ENCODE measurements at places on chromosomes 7 and 10.
A peak's percentile ranks its signal among the peaks of the same experiment; 100 is the strongest.

DNA sequence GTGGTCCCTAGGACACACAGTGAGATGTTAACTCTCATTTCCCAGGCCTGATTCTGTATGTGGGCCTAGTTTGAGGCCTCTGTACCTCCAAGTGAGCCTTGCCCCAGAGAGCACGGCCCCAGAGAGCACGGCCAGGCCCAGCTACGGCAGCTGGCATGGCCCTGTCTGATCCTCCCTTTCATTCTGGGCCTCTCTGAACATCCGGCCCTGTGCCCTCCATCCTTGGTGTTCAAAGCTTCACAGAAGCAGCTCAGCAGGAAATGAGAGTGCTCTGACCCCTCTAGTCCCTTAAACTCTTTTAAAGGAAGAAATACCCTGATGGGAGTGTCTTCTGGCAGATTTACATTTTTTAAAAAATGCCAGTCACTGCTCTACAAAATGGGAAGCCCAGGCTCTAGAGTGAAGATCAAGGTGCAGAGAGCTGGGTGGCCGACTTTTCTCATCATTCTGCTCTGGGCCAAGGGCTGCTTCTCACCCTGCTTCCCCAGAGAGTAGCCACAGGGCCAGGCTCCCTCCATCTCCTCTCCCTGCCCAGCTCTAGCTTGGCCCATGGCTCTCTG is 171.9 kb downstream of the RPS24 start:
- no peak for DNase-seq

DNA sequence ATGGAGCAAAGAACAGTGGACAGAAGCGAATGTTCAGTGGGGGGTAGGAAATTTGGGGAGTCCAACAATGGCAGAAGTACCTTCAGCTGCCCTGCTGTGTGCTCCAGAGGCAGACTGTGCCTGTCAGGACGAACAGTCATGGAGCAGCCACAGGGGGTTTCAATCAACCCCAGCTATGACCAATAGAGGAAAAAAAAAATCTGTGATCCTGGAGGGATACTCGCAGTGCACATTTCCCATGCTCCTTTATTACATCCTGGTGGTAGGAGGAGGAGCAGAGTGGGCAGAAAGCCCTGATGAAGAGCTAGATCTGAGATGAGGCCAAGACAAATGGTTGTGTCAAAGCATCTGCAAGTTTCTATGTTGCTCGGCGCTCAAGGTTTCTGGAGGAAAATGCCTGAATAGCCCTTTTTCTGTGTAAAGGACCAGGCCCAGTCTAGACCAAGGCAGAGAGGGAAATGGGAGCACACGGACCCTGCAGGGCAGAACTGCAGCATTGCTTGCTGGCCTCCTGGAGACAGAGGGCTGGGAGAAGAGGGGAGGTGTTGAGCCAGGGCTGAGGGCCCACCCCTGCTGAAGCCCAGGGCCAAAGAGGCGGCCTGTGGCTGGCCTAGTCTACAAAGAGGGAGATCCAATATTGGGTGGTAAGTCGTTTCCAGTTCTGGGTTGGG is 201.5 kb downstream of the GRID1 start:
- no peak for DNase-seq

DNA sequence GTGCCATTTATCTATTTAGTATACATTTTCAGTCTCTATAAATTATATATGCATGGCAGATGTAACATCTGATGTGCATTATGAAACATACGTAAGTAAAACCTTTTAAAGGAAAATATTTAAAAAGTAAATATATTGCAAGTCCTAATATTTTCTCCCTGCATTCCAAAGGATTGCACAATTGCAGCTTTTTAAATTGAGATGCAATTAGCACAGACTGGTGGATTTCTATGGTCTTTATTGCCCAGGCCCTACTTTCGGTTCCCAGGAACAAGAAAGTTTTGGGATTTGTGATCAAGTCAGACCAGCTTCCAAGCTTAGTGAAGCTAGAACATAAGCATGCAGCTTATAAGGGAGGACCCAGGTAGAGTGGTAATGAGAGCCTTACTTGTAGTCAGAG is 337.8 kb downstream of the NRG3 start:
- DNase-seq = no peak

DNA sequence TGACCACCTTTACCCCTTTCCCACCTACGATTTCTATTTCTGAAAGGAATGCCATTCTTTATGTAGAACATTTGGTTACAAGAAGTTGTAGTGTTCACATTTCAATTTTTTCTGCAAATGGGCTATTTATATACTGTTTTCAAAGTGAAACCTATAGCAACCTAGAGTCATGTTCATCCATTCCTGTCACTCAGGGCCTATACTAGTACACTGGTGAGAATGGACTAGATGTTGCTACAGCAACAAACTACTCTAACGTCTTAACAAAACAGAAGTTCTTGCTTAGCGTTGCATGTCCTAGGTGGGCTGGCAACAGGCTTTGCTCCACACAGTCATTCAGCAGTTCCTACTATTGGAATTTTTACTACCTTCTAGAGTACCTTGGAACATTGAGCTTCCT is 16.3 kb downstream of the CASD1 start:
- DNase-seq = no peak

DNA sequence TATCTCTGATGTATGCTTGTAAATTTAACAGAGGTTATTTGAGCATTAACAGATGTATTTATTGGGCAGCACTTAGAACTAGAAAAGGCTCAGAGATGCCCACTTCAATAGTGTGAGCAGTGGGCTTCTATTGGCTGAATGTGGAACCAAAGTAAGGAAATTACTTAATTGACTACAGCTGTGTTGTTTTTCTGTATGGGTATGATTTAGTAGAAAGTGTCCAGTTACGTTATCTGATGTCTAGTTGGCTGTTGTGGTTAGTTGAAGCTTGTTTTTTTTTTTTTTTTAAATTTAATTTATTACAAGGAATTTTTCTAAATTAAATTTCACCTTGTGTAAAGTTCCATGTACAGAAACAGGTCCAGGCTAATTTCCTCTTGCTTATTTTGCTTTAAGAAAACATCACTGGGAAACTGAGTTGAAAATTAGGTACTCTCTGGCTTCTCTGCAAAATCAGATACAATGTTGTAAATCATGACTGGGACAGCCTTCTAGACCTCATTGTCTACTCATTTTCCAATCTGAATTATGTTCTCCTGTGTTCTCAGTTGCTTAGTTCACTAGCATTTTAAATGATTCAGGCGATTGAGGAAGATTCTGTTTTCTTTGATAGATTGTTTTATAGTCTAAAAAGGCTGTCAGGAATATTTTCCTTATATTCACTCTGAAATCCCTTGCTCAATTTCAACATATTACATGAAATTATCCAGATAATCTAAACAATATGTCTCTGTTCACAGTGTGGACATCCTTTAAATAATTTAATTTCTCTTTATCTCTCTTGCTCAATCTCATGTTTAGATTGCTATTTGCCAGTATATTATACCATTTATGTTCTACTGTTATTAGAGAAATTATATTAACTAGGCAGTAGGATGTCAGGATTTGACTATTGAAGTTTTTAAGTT is 53.0 kb downstream of the PHF14 start:
- DNase-seq = no peak

DNA sequence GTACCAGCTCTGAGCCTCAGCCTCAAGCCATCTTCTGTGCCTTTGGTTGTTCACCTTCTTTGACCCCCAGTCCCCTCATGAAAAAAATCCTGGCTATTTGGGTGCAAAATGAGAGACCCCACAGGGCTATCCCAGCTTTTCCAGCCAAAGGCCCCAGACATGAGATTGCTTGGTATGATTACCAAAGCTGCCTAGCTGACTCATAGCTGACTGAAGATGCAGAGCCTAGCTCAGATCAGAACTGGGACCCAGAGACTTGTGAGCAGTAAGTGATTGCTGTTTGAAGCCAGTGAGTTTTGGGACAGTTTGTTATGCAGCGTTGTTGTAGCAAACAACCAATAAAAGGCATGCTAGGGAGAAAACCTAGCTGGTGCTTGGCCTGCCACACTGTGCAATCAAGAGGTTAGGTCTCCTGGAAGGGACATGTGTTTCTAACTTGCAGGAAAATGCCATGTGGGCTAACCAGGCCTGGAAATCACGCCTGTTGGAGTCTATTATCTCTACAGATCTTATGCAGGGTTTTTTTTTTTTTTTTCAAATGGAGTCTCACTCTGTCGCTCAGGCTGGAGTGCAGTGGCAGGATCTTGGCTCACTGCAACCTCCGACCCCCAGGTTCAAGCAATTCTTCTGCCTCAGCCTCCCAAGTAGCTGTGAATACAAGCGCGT is 48.0 kb upstream of the DAGLB start:
- DNase-seq = no peak

- no peak for DNase-seq
Observed at GRCh38 chr7:38310591-38311101, 37.2 kb upstream of the TARP start.

DNA sequence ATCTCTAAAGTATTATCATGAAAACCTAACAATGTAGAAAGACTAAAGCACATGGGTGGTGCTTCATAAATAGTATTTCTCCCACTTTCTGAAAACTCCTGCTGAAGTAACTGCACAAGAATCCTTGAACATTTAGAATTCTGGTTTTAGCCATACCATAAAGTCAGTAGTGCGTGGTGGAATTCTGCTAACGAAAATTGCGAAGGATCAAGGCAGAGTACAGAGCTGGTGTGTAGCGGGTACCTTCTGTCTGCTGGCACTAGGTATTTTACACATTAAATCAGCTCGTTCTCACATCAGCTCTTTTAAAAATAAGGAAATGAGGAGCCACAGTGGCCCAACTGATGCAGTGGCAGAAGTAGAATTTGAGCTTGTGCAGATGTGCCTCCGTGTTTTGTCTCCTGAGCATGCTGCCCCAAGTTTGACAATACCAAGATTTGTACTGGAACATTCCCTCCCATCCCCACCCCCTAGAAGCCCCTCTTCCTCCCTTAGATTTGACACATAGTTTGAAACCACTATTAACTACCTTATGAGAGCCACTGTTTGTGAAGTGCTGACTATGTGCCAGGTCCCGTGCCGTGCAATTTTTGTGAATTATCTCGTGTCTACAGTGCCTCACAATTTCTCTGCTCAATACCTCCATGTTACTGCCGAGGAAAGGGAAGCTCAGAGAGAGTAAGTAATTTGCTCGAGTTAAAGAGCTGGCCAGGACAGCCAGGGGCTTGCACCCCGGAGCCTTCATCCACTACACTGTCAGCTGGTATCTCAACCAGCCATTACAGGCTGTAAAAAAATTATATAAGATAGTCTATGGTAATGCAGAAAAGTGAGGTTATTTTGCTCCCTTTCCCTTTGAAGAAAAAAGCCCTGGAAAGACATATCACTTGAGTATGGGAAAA is 66.9 kb downstream of the EGFR start:
- DNase-seq = no peak

DNA sequence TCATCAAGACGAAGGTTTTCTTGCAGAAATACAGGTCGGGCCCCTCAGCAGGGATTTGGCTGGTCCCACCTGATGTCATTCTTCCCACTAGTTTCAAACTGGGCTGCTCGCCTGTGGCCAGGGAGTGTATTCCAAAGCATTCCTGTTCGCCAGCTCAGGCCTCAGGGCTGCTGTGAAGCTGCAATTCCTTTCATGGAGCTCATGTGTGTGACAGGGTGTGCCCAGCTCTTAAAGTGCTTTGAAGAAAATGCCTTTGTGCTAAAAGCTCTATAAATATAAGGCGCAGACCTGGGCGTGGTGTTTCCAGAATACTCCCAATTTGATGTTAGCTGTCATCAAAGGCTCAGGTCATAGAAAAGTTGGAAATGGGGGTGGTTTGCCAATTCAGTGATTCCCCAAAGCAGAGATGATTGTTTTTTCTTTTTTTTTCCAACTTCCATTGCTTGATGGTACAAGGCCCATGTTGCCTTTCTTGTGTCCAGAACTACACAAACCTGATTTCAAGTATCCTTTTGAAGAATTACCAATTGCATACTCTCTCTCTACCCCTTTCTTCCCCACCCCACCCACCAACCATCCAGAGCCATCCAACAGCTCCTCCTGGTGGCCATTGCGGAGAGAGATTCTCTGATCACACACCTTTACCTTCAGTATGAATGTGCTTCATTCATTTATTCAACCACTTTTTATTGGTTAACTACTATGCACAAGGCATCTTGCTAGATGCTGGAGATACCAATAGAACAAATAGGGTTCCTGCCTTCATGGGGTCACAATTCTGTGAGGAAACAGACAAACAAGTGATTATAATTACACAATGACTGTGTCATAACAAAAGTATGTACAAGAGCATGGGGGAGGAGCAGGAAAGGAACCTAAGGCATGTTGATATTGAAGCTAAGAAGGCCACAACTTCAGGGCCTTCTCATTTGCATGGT is 297.3 kb upstream of the LYZL1 start:
- peak; percentile 53 for DNase-seq

DNA sequence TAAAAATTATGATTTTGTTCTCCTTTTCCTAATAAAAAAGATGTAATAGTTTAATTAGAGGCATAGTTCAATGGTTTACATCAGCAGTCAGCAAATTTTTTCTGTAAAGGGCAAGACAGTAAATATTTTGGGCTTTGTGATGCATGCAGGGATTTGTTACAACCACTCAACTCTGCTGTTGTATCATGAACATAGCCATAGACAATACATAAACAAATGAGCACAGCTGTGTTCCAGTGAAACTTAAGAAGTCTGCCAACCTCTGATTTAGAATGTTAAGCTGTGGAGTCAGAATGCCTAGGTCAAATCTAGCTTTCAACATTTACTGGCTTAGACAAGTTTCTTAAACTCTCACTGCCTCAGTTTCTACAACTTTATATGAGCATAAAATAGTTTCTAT is 31.6 kb downstream of the ASZ1 start:
- no peak for DNase-seq

DNA sequence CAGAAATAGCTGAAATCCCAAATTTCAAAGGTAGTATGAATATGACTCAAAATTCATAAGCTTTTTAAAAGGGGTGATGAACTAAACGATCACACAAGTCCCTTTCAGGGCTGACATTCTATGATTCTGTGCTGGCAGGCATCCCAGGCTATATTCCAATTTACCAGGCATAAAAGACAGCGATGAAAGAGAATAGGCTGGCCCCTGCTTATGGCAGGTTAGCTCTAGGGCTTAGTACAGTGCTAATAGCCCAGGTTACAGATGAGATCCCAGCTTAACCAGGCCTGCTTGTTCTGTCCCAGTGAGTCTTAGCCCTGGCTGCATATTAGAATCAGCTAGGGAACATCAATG is 56.4 kb downstream of the CDHR3 start:
- DNase-seq = no peak

- DNase-seq = no peak
Observed at GRCh38 chr10:112434988-112435619, 11.6 kb downstream of the ZDHHC6 start.

DNA sequence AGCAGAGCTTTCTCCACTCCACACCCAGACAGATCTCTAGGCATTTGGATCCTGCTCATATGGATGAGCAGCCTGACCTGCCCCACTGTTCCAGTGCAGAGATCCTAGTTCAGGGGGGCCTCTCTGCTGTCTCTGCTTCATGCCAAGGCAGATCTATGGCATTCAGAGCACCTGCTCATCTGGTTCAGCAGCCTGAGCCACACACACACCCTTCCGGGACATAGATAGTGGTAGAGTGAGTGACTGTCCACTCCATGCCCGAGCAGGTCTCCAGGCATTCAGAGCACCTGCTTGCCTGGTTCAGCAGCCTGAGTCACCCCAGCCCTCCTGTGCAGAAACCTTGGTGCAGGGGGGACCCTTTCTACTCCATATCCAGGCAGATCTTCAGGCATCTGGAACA is 54.3 kb upstream of the ZNF800 start:
- DNase-seq = no peak
